ENCODE measurements at places on chromosomes 12 and 14.

GRCh38 chr12:24172031-24172772, 222.7 kb upstream of the SOX5 start:
- DNase-seq: peak; percentile 92

GRCh38 chr14:34348592-34348991, 113.4 kb downstream of the SPTSSA start:
- no peak for DNase-seq

GRCh38 chr12:39239490-39240486, 203.1 kb downstream of the KIF21A start:
- DNase-seq: no peak

- no peak for DNase-seq
These were observed 223.5 kb upstream of the CAND1 start for GRCh38 chr12:67045650-67046049.

- DNase-seq: no peak
These were observed 90.8 kb downstream of the SLCO1B1 start for GRCh38 chr12:21221778-21222177.

GRCh38 chr14:31834616-31835015, 242.5 kb upstream of the ARHGAP5 start:
- DNase-seq: no peak

- DNase-seq: no peak
These were observed 51.9 kb upstream of the CISTR start for GRCh38 chr12:53803703-53804102.

- peak; percentile 70 for DNase-seq
These were observed 35.4 kb downstream of the SPTLC2 start for GRCh38 chr14:77580964-77581505.

GRCh38 chr12:52582971-52583456, 9.4 kb upstream of the KRT74 start:
- DNase-seq: peak; percentile 80

All from suppressor macrophage treated with lipopolysaccharide for 4 hours (primary cell).